ENCODE measurements at places on chromosomes 3 and 15. TPM values are rescaled to one million over a fixed set of nuclear protein-coding genes. Genes with fewer than 3 reads are reported as not detected.
A peak's percentile ranks its signal among the peaks of the same experiment; 100 is the strongest.

DNA sequence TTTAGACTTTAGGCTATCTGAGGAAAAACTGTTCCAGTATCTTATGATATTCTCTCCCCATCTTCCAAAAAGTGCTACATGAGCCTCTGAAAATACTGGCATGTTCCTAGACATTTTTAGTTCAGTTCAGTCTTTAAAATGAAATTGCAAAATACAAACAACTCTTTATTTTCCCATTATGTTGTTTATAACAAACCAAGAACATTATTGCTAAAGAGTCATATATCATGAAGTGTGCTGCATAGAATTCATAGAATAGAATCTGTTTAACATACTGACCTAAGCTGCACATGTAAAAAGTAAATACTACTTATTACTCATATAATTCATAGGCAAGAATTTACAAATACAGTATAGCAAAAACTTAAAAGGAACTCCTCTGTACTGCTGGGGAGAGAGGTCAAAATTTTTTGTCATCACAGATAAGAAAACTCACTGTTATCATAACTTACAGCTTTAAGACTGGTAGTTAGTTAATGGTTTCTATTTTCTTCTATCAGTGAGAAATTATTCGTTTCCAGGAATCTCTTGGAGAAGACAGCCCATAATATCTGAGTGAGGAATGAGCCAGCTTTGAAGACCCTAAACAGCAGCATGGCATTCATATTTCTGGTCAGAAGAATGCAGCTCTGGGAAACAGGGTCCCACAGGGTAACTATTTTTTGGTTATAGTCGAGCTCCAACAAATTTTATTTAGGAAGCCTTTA is 32.2 kb downstream of the FILIP1L start:
- peaks cover 26% of the 10 kb centered on the region for H3K4me1 ChIP-seq
- H3K4me3 ChIP-seq, result no peak overlapping the region
- H3K27me3 ChIP-seq, result no peaks in the 10 kb centered on the region
- no peak for DNase-seq
- no peak overlapping the region for H3K27ac ChIP-seq

The MESD gene
- 13.5 TPM for total RNA-seq

- peaks cover 88% of the 10 kb centered on the region for H3K4me1 ChIP-seq
- no peaks in the 10 kb centered on the region for H3K36me3 ChIP-seq
- H3K27me3 ChIP-seq, result peaks cover 12% of the 10 kb centered on the region
Observed at GRCh38 chr15:70095408-70096214, 2.1 kb downstream of the TLE3 start.

The CDAN1 gene
- total RNA-seq, result 6.2 TPM

The SLC2A2 gene
- not detected for total RNA-seq

- no peaks in the 10 kb centered on the region for H3K27me3 ChIP-seq
- peak overlapping the region; percentile 81 for H3K4me3 ChIP-seq
- peaks cover 9% of the 10 kb centered on the region for H3K36me3 ChIP-seq
- H3K4me1 ChIP-seq, result peaks cover 38% of the 10 kb centered on the region
- peak overlapping the region; percentile 96 for H3K27ac ChIP-seq
Observed at GRCh38 chr3:40452562-40452875, 4.6 kb upstream of the RPL14 start.

DNA sequence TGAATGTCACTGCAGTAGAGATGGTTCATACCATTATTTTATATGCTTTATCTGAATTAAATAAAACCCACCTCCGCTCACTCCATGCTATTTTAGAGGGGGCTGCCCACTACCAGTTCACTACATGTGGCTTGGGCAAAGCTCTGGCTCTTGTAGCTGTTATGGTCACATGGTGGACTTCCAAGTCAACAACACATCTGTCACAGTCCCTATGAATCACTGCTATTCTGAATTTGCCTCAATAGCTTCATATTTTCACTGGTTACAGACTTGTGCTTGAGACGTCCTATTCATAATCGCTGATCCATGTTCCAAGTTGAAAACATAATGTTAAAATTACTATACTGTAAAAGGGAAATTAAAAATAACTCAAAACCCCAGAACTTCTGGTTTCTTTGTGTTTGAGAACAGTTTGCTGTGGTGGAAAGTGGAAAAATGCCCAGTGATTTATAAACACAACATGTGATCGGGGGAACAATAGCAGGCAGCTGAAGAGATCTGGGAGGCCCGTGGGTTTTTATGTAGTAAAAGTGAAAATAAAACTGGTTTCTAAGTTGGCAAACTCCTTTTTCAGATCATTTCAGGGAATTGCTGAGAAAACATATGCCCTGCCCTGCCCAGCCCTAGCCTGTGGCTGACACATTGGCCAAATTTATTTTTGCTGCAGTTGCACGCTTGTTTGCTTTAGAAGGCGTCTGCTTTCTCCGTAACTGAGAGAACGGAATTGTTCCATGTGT is 128.8 kb upstream of the PRR23C start:
- peaks cover 6% of the 10 kb centered on the region for H3K27me3 ChIP-seq
- peak overlapping the region; percentile 7 for H3K4me3 ChIP-seq
- H3K4me1 ChIP-seq, result no peaks in the 10 kb centered on the region

DNA sequence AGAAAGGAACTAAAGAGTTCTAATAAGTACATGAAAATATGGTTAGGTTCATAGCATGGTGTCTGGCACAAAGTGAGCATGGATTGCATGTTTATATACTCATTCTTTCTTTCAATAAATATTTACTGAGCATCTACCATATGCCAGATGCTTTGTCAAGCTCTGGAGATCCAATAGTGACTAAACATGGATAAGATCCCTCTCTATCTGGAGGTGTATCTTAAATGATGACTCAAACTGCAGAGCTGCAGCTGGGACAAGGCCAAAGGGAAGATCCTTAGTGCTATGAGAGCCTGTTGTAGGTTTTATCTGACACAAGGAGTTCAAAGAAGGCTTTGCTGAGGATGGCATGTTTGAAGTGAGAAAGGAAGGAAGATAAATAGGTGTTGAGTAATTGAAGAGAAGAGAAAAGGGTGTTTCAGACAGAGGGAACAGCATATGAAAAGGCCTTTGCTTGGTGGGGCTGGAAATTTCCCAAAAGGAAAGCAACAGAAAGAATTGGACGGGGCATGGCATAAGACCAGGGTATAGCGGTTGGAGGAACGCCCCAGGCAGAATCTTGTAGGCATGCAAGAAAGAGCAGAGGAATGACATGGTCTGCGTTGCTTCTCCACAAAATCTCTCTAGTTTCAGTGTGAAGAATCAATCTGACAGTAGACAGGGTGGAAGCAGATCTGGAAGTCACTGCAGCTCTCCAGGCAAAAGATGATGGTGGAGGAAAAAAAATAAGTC is 239.9 kb upstream of the LRTM1 start:
- H3K27me3 ChIP-seq, result peaks cover 34% of the 10 kb centered on the region
- no peaks in the 10 kb centered on the region for H3K36me3 ChIP-seq
- no peak overlapping the region for H3K27ac ChIP-seq
- H3K4me3 ChIP-seq, result no peak overlapping the region
- DNase-seq, result no peak
- H3K4me1 ChIP-seq, result no peaks in the 10 kb centered on the region

DNA sequence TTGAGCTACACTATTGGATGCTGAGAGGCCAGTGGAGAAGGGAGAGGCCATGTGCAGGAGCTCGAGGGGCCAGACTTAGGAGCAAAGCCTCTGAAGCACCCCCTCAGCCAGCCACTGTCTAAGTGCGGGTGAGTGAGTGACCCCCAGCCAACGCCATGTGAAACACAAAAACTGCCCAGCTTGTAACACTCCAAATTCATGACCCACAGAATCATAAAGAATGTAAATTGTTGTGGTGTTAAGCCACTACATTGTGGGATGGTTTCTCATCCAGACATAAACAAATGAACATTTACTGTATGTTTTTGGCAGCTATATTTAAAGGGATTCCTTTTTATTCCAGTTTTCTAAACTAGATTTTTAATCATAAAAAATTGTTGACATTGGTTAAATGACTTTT is 27.2 kb upstream of the TMEM158 start:
- H3K27me3 ChIP-seq, result peaks cover 19% of the 10 kb centered on the region
- H3K36me3 ChIP-seq, result no peaks in the 10 kb centered on the region
- no peak for DNase-seq

- H3K27me3 ChIP-seq, result no peaks in the 10 kb centered on the region
- DNase-seq, result no peak
Observed at GRCh38 chr15:27486683-27487647, 516.0 kb downstream of the GABRG3 start.

The LCTL gene
- total RNA-seq, result not detected

- no peaks in the 10 kb centered on the region for H3K27me3 ChIP-seq
- peaks cover 18% of the 10 kb centered on the region for H3K4me1 ChIP-seq
- H3K4me3 ChIP-seq, result no peak overlapping the region
- peaks cover 37% of the 10 kb centered on the region for H3K36me3 ChIP-seq
- no peak for DNase-seq
- no peak overlapping the region for H3K27ac ChIP-seq
Observed at GRCh38 chr3:23923786-23924185, 6.9 kb downstream of the RPL15 start.

The LRTM1 gene
- total RNA-seq, result not detected

GRCh38 chr3:100080573-100080972 is 33.7 kb downstream of the FILIP1L start:
- no peak overlapping the region for H3K27ac ChIP-seq
- H3K4me1 ChIP-seq, result peaks cover 26% of the 10 kb centered on the region
- no peaks in the 10 kb centered on the region for H3K36me3 ChIP-seq
- no peak overlapping the region for H3K4me3 ChIP-seq
- DNase-seq, result no peak

- H3K27me3 ChIP-seq, result no peaks in the 10 kb centered on the region
- DNase-seq, result no peak
- H3K36me3 ChIP-seq, result no peaks in the 10 kb centered on the region
- H3K4me1 ChIP-seq, result peaks cover 8% of the 10 kb centered on the region
- no peak overlapping the region for H3K4me3 ChIP-seq
- no peak overlapping the region for H3K27ac ChIP-seq
Observed at GRCh38 chr15:90322538-90322937, 29.5 kb upstream of the ZNF774 start.

DNA sequence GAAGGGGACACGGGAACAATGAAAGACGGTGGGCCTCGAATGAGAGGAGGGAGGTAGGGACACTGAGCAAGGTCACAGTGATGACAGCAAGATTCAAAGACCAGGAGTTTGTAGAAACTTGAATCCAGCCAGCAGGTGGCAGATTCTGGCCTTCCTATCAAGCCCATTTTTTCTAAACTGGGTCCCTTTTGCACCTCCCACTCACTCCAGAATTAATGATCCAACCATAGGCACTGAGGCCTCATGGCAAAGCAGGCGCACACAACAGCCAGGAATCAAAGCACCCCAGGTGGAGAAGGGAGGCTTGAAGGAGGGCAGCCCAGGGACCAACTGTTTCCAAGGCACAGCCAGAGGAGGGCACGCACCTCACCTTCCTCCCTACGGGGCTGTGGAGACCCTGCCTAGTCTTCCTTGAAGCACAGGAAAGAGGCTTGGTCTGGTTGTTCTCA is 90.2 kb downstream of the ANP32A start:
- no peaks in the 10 kb centered on the region for H3K27me3 ChIP-seq
- H3K4me3 ChIP-seq, result peak overlapping the region; percentile 29
- no peak for DNase-seq
- peak overlapping the region; percentile 90 for H3K27ac ChIP-seq

The AGBL1 gene
- not detected for total RNA-seq

The GALNT15 gene
- total RNA-seq, result 6.6 TPM

GRCh38 chr3:133926736-133927539 is 31.3 kb upstream of the RAB6B start:
- no peak overlapping the region for H3K27ac ChIP-seq
- peaks cover 12% of the 10 kb centered on the region for H3K4me1 ChIP-seq
- peak overlapping the region; percentile 75 for H3K4me3 ChIP-seq
- H3K27me3 ChIP-seq, result no peaks in the 10 kb centered on the region
- H3K36me3 ChIP-seq, result no peaks in the 10 kb centered on the region

DNA sequence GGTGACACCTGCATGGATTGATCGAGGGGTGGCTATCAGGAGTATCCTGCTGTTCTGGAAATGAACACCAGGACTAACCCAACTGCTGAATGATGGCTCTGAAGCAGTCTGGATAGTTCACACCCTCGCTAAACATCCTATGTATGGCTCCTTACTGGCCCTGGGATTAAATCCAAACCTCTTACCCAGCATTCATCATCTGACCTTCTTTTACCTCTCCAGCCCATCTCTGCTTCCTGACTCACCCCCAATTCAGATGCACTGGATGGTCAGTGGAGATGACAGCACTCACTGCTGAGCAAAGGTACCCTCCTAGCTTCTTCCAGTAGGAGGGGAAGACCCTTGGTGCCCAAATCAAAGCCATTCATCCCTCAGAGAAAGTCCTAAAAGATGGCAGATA is 235.2 kb upstream of the TRIM42 start:
- H3K27ac ChIP-seq, result no peak overlapping the region
- no peaks in the 10 kb centered on the region for H3K27me3 ChIP-seq
- no peaks in the 10 kb centered on the region for H3K36me3 ChIP-seq
- DNase-seq, result no peak
- no peak overlapping the region for H3K4me3 ChIP-seq

GRCh38 chr3:66082679-66083078 is 44.0 kb upstream of the MAGI1 start:
- H3K27me3 ChIP-seq, result no peaks in the 10 kb centered on the region
- no peak overlapping the region for H3K4me3 ChIP-seq
- H3K36me3 ChIP-seq, result no peaks in the 10 kb centered on the region

DNA sequence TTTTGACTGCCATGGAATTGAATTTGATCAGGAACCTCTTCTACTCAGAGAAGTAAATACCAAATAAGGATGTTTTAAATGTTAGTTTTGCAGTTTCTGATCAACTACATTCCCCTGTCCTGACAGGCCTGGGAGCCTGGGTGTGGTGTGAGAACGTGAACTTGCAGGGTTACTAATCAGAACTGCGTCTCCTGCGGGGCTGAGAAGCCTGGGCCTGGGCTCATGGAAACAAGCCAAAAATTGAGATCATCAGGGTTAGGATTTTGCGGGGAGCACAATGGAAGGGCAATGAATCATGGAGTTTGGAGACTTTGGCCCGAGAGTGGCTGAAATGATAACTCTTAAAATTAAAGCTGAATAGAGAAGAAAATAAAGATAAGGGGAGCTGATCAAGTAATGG is 47.8 kb upstream of the C3orf70 start:
- no peaks in the 10 kb centered on the region for H3K4me1 ChIP-seq
- no peak for DNase-seq
- H3K27ac ChIP-seq, result no peak overlapping the region
- no peak overlapping the region for H3K4me3 ChIP-seq
- peaks cover 10% of the 10 kb centered on the region for H3K36me3 ChIP-seq
- H3K27me3 ChIP-seq, result no peaks in the 10 kb centered on the region

Measured in left ventricle myocardium inferior (tissue), 1 donor.